ENCODE measurements at places on chromosomes 7 and 10.

- DNase-seq = no peak
Measured at GRCh38 chr7:80635533-80635932, 2.9 kb upstream of the CD36 start.

- DNase-seq = no peak
Measured at GRCh38 chr7:142362349-142362748, 104.5 kb upstream of the PRSS58 start.

GRCh38 chr10:87850742-87851205 lies 12.6 kb downstream of the KLLN start:
- DNase-seq = peak; percentile 28

GRCh38 chr7:84294391-84294790 lies 99.8 kb upstream of the SEMA3A start:
- DNase-seq = no peak

GRCh38 chr7:53596230-53596629 lies 560.8 kb downstream of the POM121L12 start:
- DNase-seq = no peak

- no peak for DNase-seq
Measured at GRCh38 chr10:96984541-96985131, 152.5 kb downstream of the LCOR start.

- DNase-seq = no peak
Measured at GRCh38 chr7:22220941-22221340, 136.0 kb downstream of the RAPGEF5 start.

DNA sequence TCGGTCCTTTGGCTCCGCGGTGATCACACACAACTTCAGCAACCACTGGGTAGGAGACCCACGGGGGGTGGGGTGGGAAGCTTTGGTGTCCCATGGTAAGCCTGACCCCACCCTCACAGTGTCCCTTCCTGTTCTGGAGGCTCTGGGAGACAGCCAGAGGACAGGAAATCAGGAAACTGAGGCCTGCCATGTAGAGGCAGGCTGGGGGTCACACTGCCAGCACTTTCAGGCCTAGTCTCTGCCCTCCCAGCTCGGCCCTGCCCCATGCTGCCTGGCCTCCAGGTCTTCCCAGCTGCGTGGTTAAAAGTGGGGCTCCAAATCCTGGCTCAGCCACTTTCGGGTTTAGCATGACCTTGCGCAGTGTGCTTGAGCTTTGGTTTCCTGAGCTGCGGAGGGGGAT lies 10.9 kb downstream of the AQP1 start:
- no peak for DNase-seq

- DNase-seq = no peak
Measured at GRCh38 chr10:69088801-69089501, 1.0 kb downstream of the SRGN start.

- no peak for DNase-seq
Measured at GRCh38 chr10:50456719-50457118, 167.0 kb downstream of the SGMS1 start.

DNA sequence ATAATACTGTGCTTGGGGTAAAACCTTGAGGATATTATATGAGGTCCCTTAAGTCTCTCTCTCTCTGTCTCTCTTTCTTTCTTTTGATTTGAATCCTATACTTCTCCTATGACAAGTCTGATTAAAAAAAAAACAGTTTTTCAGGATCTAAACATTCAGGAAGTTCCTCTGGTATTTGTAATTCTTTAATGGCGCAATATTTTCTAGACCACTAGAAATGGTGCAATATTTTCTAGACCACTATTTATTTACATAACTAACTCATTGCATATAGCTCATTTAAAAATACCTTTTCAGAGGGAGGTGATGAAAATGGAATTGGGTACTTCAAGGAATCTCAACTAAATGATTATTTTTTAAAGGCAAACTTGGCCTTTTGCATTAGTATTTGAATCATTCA lies 1235.3 kb downstream of the GATA3 start:
- DNase-seq = no peak

DNA sequence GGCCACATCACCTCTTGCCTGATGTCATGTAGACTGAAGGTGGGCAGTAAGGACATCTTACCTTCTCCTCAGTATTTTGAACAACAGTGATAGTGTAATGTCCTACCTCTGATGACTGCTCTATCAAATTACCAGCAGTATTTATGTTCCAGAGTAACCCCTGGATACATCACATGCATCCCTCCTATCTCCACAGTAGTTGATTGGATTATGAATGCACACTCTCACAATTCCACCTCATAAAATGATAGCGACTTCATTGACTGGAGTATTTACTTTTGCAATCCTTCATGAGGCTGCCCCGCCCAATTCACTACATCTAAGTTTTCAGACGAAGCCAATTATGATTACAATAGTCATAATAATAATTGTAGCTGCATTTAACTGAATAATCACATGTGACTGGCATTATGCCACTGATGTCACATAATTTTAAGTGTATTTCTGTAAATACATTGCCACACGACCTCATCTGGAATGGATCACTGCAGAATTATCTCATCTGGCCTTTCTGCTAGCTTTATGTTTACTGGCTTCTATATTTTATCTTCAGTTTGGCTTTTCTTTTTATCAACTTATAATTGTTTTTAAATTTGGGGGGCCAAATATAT lies 268.9 kb downstream of the SLC25A13 start:
- DNase-seq = no peak

GRCh38 chr7:149427096-149427680 lies 33.7 kb downstream of the ZNF777 start:
- no peak for DNase-seq

- DNase-seq = no peak
Measured at GRCh38 chr10:113037218-113037617, 87.2 kb downstream of the TCF7L2 start.

DNA sequence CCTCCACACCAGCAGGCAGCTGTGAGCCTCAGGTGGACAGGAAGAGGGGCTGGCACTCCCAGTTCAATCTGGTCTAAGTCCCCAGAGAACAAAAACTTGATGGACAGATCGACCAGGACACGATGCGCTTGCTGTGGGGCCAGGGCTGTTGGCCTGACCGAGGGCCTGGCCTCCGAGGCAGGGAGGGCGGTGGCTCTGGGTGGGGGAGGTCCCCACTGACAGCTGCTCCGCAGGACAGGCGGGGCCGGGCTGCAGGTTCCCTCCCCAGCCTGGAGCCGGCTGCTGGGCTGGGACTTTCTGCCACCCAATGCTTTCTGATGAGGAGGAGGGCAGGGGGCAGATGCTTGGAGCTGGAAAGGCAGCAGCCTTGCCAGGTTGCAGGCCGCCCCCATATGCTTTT lies 37.4 kb upstream of the ADGRA1 start:
- DNase-seq = no peak

DNA sequence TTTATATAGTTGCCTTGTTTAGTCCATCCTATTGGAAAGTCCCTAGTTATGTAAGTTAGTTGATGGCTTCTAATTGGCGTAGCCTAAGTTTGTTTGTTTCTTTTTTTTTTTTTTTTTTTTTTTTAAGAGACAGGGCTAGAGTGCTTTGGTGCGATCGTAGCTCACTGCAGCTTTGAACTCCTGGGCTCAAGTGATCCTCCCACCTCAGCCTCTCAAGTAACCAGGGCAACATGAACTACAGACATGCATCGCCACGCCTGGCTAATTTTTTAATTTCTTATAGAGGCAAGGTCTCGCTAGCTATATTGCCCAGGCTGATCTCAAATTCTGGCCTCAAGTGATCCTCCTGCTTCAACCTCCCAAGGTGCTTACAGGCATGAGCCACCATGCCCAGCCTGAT lies 7.1 kb downstream of the CSGALNACT2 start:
- no peak for DNase-seq

GRCh38 chr7:41005374-41005901 lies 697.5 kb downstream of the INHBA start:
- DNase-seq = no peak

DNA sequence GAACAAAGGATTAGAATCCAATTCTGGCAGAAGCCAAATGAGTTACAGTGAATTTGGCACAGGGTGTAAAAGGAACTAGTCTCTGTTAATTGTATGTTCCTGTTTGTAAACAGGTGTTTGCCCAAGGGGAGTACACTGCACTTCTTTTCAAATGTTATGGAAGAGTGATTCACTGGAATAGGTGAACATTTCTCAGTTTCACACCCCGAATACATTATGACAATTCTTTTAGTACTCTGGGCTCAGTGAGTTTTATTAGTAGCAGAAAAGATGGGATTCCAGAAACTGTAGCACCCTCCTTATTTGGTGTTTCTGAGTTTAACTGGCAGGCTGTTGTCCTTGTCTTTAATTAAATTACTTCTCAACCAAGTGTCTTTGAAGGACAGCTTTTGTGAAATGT lies 329.2 kb downstream of the BBS9 start:
- no peak for DNase-seq

- no peak for DNase-seq
Measured at GRCh38 chr7:50497068-50497642, 47.0 kb upstream of the FIGNL1 start.

- no peak for DNase-seq
Measured at GRCh38 chr7:129650056-129650758, 38.7 kb downstream of the NRF1 start.

DNA sequence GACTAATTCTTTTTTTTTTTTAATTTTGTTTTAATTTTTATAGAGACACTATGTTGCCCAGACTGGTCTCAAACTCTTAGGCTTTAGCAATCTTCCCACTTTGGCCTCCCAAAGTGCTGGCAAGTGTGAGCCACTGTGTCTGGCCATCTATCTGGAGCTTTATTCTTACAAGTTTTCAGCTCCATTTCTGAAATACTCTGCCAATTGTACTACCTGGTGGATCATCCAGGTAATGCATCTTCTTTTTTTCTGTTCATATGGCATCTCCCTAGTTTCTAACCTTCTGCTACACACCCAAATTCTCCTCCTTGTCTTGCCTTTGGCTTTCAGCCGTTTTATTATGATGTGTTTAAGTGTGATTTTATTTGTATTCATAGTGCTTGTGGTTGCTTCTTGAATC lies 40.2 kb downstream of the ZNF365 start:
- DNase-seq = no peak

DNA sequence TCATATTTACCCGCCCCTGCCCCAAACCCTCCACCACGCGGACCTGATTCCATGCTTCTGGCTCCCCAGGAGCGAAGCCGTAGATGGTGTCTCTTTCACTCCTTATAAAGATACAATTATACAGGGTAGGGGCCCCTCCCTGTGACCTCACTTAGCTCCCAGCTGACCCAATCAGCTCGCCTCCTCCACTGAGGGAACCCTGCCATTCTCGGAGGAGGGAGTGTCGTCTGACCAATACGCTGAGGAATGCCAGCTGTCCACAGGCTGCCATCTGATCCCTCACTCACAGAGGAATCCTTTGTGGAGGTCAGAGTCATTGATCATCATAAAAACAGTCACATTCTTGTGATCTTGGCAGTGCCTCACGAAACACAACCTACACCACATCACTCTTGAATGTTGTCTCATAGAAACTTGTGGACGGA lies 67.5 kb upstream of the INSIG1 start:
- no peak for DNase-seq

DNA sequence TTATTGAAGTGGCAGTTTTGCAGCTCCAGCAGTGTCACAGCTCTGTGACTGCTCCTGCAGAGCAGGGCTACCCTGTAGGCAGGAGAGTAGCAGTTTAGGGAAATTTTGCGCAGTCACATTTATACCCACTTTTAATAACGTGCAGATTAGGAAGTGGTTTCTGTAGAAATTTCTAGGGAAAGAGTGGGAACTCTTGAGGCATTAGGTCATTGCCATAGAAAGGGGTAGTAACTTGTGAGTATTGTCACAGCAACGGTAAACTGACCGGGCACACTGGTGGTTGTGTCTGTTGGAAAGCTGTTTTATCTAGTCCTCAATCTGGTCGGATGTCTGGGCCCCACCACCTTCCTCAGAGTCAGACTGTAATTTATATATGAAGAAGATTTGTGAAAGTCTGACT lies 51.9 kb downstream of the CDC14C start:
- no peak for DNase-seq

- DNase-seq = no peak
Measured at GRCh38 chr10:71509444-71509843, 112.7 kb downstream of the CDH23 start.

- DNase-seq = no peak
Measured at GRCh38 chr7:21030237-21030871, 243.7 kb upstream of the SP8 start.

GRCh38 chr10:3537518-3537917 lies 247.5 kb downstream of the KLF6 start:
- no peak for DNase-seq

DNA sequence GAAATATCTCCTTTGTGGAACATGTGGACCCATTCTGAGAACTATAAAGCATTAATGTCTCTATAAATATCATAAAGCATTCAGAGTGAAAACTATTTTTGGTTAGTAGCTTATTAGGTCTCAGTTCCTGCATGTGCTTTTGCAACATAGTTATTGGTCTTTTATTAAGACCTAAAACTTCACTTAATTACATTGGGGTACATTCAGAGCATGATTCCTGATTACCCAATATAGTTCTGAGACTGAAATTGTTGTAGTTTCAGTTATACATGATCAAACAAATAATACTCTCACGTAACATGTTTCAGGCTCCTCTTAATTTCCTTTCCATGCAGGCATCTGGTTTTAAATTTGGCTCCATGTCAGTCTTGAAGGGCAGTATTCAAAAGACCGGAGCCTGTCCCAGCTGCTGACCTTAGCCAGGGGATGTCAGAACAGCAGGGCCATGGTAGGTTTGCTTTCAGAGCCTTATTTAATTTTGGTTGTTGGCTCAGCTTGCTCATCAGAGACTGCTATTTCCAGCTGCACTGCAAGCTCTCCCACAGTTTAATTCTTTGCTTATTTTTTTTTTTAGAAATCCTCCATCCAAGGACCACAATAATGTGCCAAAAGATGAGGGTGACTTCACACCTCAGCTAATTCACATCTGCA lies 447.8 kb upstream of the FZD8 start:
- DNase-seq = no peak

- DNase-seq = no peak
Measured at GRCh38 chr10:51405580-51406351, 293.6 kb downstream of the CSTF2T start.

GRCh38 chr10:127306479-127306878 lies 110.1 kb upstream of the INSYN2A start:
- no peak for DNase-seq

DNA sequence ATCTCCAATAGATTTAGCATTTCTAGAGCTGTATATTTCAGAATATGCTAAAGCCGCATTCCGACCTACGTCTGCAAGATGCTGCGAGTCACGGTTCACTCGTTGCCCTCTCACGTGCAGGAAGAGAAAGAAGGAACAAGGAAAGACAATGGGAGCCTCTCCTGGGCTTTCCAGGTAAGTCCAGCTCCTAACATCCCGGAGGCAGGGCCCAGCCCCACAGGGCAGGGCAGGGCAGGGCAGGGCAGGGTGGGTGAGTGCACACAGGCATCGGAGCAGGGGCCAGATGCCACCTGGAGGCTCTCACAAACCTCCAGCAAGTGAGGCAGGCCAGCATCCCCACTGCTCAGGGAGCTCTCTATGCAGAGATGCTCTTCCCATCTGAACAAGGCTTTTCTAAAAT lies 50.8 kb downstream of the VOPP1 start:
- no peak for DNase-seq

- DNase-seq = no peak
Measured at GRCh38 chr7:13949445-13949844, 40.0 kb downstream of the ETV1 start.

DNA sequence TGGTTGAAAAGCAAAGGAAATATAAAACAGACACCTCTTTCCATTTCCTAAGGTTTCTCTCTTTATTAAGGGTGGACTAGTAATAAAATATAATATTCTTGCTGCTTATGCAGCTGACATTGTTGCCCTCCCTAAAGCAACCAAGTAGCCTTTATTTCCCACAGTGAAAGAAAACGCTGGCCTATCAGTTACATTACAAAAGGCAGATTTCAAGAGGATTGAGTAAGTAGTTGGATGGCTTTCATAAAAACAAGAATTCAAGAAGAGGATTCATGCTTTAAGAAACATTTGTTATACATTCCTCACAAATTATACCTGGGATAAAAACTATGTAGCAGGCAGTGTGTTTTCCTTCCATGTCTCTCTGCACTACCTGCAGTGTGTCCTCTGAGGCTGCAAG lies 154.4 kb upstream of the LANCL2 start:
- DNase-seq = no peak

Data from T-helper 17 cell (primary cell).